Fibroblast of skin of right quadriceps (primary cell): ENCODE measurements at places on chromosomes 11 and 22.

- no peak for DNase-seq
Measured at GRCh38 chr11:80146232-80146631, 705.4 kb upstream of the TENM4 start.

GRCh38 chr22:33271390-33272161 is 213.4 kb upstream of the SYN3 start:
- peak; percentile 6 for DNase-seq

DNA sequence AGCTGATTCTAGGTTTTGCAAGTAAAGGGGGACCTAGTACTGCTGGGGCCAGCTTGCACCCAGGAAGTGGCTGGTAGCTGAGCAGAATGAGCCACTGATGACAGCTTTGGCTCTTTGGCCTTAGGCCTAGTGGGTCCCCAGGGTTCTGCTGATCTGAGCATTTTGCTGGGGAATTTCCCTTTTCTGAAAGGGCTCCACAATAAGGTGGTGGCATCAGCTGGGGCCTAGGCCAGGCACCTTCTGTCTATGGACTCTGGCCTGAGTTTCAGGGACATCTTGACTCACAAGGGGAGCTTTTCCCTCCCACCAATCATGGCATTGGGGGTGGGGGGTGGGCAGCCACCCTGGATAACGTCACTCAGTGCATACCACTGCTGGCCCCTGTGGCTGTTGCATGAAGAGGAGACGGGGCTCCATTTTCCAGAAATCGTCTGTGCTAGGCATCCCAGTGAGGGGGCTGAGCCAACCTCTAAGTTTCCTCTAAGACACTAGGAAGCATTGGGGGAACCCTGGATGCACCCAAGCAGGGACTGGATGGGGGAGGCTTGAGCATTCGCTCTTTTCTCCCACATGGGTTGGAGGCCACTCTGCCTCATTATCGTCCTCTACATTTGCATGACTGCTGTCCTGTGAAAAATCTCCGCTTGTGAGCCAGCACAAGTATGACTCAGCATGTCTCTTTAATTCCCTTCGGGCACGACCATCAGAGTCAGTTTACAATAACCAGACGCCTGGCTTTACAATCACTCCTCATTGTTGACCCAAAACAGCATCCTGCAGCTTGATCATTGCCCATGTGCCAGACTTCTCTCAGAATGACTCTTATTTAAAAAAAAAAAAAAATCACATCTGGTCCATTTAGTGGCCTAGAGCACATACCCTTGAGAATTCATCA is 145.0 kb upstream of the THY1 start:
- peak; percentile 90 for DNase-seq

DNA sequence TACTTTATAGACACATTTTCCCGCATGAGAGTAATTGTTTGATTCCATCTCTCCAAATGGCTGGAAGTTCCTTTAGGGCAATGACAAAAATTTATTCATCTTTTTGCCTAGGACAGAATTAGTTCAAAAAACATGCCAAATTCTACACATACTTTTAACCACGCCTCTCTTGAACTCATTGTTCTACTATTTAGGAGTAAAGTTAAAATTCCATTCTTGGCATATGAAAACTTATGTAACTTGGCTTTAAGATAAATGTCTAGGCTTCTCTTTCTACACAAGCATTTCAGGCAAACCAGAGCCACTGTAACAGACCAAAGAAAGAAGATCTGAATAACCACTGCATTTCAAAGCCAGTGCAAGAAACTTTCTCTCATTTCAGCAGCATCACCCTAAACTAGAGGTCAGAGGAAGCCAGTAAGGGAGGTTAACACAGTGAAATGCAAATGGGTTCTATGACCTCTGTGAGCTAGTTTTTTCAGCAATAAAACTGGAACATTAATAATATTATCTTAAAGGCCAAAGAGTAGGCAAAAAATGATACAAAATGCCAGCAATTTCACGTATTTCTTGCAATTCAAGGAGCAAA is 73.0 kb downstream of the RSF1 start:
- peak; percentile 50 for DNase-seq

- no peak for DNase-seq
Measured at GRCh38 chr11:84137505-84137904, 851.3 kb upstream of the CCDC90B start.
